ENCODE measurements at places on chromosomes 6 and 20.

- peak; percentile 15 for DNase-seq
These were observed 143.7 kb downstream of the RALGAPA2 start for GRCh38 chr20:20568604-20569205.

DNA sequence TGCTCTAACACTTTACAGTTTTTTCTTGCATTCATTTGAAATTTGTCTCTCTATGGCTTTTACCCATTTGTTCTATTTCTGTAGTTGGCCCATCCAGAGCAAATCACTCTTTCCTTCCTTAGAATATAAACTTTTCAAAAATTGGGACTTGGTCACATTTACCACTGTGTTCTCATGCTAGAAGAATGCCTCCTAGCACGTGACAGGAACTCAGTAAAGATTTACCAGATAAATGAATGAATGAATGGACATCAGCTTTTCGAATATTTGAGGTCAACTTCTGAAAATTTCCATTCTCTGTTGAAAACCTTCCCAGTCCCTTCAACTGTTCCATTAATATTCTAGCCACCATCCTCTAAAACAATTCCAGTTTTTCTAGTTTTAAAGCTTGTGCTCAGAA, 294.5 kb downstream of the CD83 start:
- DNase-seq = no peak

DNA sequence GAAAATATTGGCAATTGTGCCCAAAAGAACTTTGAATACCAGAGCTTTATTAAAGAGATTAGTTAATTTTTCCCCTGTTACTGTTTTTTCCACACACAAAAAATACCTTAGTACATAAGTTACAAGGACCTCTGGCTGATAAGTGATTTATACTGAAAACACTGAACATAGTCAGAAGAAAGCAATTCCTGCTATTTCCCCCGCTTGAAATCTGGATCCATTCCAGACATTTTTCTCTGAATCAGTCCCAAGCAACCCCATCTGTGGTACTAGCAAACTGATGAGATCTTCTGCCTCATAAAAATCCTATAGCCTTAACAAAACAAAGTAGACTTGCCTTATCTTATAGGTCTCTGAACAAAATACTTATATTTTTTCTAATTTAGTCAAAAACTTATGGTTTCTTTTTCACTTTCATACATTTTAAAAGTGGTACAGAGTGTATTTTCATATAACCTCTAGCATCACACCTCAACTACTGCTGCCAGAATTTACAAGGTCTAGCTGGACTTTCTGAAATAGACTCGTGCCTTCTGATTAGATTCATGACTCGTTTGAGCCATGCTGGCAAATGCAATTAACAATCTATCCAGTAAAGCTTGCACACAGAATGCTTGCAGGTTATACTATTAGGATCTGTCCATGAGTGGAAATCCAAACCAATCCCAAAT, 111.9 kb downstream of the TBX18 start:
- no peak for DNase-seq

- DNase-seq = no peak
These were observed 118.3 kb downstream of the STXBP5 start for GRCh38 chr6:147322299-147323162.

- DNase-seq = no peak
These were observed 50.8 kb upstream of the MCUR1 start for GRCh38 chr6:13865141-13865540.

GRCh38 chr6:72622094-72622940, 453 bp downstream of the KCNQ5 start:
- DNase-seq = peak; percentile 71

- peak; percentile 8 for DNase-seq
These were observed 2.1 kb upstream of the PPP1R18 start for GRCh38 chr6:30688569-30688968.

DNA sequence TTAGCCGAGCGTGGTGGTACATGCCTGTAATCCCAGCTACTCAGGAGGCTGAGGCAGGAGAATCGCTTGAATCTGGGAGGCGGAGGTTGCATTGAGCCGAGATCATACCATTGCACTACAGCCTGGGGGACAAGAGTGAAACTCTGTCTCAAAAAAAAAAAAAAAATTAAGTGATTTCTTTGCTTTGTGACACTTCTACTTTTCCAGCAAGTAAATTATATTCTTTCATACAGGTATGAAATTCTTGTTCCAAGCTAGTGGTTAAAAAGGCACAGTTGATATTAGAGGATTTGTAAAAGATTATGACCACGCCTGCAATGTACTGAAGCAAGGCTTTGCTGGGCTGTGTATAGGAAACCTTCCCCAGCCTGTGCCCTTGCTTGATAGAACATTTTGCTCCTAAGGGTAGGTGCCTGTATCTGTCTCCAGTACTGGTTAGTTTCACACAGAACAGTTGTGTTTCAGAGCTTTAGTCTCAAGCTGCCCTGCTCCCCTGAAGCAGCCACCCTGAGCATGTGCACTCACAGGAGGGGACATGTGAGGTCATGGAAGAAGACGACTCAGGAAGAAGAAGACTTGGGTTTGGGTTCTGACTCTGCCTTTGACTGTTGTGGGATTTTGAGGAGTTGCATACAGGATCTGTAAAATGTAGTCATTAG, 10.2 kb downstream of the PTPN1 start:
- DNase-seq = peak; percentile 15

DNA sequence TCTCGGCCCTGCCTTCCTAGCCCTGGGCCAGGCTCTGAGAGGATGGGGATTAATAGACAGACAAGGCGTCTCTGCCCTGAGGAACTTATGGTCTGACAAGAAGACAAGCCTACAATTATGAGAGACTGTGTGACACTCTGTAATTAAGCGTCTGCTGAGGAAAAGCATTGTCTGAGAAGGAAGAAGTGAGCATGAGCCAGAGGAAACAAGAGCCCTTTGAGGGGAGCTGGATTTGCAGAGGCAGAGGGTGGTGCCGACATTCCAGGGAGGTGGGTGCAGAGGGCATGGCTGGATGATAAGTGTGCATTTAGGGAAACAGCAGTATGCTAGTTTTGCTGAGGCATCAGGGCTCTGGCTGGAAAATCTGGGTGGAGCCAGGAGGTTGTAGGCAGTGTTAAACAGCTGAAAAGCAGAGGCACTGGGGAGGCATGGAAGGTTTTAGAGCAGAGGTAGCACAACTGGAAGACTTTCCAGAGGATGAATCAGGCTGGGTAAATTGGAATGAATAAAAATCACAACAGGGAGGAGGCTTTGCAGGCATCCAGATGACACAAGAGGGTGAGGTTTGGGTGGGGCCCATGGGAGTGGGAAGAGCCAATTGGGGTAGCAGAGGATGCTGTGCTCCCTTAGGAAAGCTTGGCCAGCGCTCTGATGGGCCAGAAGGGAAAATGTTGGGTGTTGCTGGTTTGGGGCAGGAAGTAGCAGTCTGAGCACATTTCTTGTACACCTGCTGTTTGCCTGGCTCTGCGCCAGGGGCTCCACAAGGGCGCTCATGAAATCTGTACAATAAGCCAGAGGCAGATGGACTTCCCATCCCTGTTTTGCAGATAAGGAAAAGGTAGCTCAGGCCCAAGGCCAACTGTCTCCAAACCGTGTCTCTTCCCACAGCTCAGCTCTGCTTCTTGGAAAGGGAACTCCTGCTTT, 74.0 kb upstream of the MYL9 start:
- DNase-seq = peak; percentile 47

- DNase-seq = no peak
These were observed 20.5 kb downstream of the TSHZ2 start for GRCh38 chr20:52992632-52993031.

DNA sequence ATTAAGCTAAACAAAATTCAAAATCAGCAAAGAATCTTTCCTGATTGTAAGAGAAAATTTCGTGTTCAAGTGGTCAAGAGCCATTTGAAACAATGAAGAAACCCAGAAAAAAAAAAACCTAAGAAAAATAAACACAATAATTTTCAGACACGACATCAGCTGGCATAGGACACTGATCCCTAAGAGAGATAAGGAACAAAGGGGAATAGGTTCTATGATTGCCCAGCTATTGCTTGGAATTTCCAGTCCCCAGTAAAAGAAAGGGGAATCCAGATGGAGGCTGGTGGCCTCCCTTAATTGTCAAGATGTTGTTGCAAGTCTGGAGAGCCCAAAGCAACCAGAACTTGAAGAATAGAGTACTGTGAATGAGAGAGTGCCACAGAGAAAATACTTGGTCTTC, 48.5 kb downstream of the COL12A1 start:
- DNase-seq = no peak

GRCh38 chr6:137783710-137784109, 83.3 kb upstream of the TNFAIP3 start:
- DNase-seq = no peak

DNA sequence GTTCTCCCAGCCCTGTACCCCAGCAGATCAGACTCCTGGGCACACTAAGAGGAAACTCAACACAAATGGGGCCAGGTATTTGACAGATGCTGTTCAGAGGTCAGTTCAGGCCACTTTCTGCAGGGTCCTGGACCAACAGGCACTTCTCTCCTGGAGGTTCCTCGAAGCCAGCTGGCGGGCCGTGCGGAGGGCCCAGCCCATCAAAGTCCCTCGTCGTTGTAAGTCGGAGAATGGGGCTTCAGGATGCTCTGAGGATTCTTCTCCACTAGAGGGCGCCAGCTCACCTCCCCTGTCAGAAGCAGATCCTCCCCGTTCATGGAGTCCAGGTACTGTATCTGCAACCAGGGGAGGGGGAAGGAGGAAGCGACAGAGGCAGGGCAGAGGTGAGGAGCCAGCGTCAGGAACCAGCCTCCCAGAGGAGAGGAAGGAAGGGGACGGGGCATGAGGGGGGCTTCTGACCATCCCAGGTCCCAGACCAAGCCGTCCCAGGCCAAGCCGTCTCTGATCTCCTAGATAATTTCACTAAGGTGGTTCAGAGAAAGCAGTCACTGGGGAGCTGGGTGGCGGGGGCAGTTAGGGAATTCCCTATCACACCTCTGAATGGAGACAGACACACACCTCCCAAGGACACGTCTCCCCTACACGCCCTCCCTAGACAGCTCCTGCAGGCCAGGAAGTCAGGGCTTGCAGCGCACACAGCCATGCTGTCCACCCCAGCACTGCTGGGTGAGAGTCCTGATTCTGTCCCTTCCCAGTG, 11.7 kb upstream of the FAM83C start:
- DNase-seq = peak; percentile 76

- no peak for DNase-seq
These were observed 20.4 kb upstream of the POPDC3 start for GRCh38 chr6:105200133-105200730.

DNA sequence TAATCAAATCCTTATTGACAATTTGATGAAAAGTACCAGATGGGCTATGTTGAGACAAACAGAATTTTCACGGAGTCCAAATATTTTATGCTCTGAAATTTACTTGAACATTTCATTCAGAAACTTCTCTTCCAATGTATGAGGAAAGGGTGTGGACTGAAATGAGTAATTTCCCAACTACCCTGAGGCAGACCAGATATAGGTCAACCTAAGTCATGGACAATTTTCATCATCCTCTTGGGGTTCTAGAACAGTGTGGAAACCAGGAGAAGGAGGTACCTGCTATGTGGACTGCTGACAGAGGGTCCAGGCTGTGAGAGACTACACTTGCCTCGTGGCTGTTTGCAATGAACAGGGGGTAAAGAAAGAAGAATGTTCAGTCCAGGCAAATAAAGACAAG, 323.0 kb downstream of the ESR1 start:
- no peak for DNase-seq

DNA sequence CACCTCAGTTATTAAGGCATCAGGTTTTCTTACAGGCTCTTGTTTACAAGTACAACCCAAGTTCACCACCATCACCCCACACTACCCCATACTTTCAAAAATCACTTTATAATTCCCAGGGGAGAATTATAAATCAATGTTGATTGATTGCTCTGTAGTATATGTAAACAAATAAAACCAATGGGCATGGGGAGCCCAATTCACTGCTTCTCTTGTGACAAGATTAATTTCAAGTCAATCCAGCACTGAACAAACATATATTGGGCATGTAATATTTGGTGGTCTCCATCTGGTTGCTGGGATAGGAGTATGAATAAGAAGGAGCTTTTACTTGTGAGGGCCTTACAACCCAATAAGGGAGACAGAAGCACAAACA, 95.8 kb downstream of the CLVS2 start:
- no peak for DNase-seq

DNA sequence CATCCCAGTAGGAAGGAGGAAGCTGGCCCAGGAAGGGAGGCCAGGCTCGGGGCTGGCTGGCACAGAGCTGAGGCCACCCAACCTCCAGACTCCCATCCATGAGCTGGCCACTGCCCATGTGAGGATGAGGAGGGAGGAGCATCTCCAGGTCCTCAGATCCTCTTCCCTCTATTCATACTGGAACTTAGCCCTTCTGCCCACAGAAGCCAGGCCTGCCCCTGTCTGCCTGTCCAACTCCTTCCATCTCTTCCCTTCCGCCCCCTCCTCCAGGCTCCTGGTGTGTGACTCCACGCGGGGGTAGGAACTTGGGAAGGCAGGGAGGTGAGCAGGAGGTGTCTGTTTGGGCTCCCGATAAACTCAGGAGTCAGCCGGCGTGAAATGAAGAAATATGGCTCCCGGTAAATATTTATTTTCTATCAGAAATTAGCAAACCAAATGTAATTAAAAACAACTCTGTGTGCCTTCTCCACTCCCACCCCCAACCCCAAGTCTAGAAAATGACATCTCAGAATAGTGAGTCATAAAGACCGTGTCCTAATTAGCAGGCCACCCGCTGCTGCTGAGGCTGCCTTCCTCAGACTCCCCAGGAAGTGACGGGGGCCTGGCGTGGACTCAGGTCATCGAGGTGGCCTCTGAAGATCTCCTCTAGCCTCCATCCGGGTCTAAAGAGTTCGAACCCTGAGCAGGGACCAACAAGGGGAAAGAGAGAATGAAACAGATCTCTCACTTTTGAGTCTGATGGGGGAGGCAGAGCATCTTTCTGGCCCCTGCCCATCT, 81.9 kb downstream of the MDGA1 start:
- DNase-seq = no peak

GRCh38 chr6:154653853-154654252, 79.4 kb upstream of the SCAF8 start:
- DNase-seq = no peak

GRCh38 chr6:135503703-135504475, 6.3 kb upstream of the AHI1 start:
- no peak for DNase-seq

DNA sequence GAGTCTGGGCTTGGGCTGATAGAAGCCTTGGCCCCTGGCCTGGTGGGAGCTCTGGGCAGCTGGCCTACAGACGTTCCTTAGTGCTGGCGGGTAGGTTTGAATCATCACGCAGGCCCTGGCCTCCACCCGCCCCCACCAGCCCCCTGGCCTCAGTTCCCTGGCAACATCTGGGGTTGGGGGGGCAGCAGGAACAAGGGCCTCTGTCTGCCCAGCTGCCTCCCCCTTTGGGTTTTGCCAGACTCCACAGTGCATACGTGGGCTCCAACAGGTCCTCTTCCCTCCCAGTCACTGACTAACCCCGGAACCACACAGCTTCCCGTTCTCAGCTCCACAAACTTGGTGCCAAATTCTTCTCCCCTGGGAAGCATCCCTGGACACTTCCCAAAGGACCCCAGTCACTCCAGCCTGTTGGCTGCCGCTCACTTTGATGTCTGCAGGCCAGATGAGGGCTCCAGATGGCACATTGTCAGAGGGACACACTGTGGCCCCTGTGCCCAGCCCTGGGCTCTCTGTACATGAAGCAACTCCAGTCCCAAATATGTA, 957 bp upstream of the VEGFA start:
- no peak for DNase-seq

Data from stimulated activated CD4-positive, alpha-beta T cell treated with anti-CD3 and anti-CD28 coated beads, Interleukin-4, amount 100 ng/mL, for 1 hour (primary cell).